ENCODE measurements at places on chromosomes 2 and 18.

GRCh38 chr18:7458884-7459283, 108.2 kb upstream of the PTPRM start:
- no peak for DNase-seq

GRCh38 chr2:143294068-143294467, 164.8 kb downstream of the ARHGAP15 start:
- no peak for DNase-seq

DNA sequence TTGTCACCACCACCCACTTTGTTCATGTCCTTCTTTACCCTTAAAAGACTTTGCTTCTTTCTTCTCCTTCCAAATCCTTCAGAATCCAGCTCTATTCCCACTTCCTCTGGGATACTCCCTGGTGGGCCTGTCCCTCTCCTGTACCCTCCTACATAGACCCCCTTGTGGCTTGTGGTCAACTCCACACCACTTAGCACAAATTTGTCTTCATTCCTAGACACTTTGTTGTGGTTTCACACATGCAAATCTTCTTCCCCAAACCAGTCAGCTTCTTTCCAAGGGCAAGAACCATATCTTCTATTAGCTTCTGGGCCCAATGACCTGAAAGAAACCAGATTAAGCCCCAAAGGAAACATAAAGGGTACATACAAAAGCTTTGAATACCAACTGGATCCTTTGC, 342.4 kb downstream of the TNS1 start:
- DNase-seq = no peak

GRCh38 chr2:28802975-28803429, 7.6 kb upstream of the SPDYA start:
- DNase-seq = no peak

DNA sequence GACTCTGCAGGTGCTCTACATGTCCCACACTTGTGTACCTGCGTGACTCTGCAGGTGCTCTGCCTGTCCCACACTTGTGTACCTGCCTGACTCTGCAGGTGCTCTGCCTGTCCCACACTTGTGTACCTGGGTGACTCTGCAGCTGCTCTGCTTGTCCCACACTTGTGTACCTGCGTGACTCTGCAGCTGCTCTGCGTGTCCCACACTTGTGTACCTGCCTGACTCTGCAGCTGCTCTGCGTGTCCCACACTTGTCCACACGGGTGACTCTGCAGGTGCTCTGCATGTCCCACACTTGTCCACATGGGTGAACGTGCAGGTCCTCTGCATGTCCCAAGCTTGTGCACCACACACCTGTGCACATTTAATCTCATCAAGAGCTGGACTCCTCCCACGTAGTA, 576.7 kb upstream of the SALL3 start:
- DNase-seq = no peak

DNA sequence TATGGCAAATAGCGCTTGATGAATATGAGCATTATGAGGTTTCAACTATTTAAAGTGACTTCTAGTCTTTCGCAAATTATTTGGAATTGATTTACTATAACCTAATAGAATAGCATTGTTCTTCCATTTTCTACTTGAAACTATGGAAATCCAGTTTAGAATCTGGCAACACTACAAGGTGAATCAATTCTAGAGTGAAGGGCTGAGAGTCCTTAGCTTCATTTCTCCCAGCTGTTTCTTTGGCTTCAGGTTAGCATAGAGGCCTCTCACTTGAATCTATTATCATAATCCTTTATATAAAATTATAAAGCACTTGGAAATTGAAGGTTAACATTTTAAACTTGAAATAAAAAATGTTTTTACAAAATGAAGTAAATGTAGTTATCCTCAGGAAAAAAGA, 318.8 kb downstream of the CCDC85A start:
- DNase-seq = no peak

DNA sequence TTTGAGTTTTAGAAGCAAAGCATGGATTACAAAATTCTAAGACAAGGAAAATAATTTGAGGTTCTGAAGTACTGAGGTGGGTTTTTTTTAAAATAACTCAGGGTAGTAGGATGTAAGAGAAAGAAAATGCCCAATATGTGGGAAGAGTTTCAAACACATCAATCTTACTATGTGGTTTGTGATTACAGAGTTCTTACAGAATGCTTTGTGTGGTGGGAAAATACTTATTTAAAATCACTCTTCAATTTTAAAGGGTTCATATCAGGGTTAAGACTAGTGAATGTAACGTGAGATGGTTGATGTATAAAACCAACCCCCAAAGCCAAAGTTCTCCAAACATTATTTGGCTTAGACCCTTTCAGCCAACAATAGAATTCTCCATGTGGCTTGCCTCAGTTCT, 173.5 kb downstream of the UBE2E3 start:
- no peak for DNase-seq

GRCh38 chr2:38533180-38533579, 69.5 kb downstream of the HNRNPLL start:
- no peak for DNase-seq

DNA sequence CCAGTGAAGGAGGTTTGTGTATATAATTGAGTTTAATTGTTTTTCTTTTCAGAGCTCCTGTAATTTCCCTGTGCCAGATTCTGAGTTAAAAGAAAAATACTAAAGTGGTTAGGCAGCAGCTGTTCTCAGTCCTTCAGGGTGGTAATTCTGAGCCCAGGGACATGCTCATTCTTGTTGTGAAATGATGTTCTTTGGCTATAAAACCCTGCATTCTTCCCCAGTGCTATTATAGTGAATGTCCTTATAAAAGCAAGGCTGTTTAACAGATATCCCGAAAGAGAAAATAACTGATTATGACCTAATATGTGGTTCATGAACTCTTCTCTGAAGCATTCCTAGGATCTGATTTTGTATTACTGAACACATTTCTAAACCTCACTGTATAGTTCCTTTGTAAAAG, 34.0 kb downstream of the ADAM23 start:
- DNase-seq = no peak

- DNase-seq = no peak
Observed at GRCh38 chr2:191018048-191018447, 4.1 kb upstream of the STAT1 start.

- DNase-seq = no peak
Observed at GRCh38 chr18:35050705-35051195, 9.5 kb downstream of the MAPRE2 start.

DNA sequence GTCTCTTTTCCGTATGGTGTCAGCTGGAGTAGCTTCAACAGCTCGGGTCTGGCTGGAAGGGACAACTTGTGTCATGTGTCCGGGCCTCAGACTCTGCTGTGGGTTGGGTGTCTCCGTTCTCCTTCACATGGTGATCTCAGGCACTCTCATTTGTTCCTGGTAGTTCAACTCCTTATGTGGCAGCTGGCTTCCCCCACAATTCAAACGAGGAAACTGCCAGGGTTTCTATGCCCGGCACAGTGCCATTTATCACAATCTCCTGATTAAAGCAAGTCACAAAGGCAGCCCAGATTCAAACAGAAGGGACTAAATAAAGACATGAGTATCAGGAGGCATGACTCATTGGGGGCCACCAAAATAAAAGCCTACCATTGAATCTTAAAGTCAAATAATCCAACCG, 22.7 kb downstream of the MRO start:
- DNase-seq = no peak

DNA sequence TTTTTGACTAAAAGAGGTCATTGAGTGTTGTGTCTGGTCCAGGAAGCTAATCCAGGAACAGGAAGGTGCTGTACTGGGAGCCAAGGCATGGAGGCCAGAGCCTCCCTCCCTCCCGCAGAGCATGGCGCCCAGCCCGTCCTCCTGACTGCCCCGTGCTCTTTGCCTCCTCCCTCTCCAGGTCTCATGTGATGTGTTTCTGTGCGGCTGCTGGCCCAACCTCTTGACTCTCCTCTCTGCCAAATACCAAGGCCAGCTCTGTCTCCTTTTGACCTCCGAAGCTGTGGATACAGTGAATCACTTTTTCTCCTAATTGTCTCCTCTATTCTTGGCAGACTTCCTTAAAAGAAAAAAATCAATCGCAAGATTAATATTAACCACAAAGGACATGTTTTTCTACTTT, 284.1 kb downstream of the PHLPP1 start:
- no peak for DNase-seq

All from stimulated activated CD8-positive, alpha-beta memory T cell treated with anti-CD3 and anti-CD28 coated beads, Interleukin-7, amount 100 ng/mL, for 1 hour (primary cell).